ENCODE measurements at places on chromosomes 7 and 10.

DNA sequence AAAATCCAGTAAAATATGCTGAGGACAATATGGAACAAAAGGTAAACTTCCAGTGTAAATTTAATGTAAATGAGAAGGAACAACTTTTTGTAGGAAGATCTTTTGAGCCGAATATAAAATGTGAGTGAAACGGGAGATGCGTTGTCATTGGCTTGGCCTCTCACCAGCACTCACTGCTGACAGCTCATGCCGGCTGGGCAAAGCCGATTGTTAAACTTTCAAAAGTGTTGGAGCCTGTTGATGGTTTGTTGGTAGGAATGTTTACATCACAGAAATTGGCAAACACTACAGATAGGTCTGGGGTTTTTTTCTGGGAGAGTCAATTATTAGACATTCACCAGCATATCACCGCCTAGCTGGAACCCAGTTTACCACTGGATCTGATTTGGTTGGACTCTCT is 6.1 kb downstream of the PSTK start:
- DNase-seq = no peak

GRCh38 chr10:31669357-31669756 is 259.3 kb downstream of the ARHGAP12 start:
- DNase-seq = no peak

DNA sequence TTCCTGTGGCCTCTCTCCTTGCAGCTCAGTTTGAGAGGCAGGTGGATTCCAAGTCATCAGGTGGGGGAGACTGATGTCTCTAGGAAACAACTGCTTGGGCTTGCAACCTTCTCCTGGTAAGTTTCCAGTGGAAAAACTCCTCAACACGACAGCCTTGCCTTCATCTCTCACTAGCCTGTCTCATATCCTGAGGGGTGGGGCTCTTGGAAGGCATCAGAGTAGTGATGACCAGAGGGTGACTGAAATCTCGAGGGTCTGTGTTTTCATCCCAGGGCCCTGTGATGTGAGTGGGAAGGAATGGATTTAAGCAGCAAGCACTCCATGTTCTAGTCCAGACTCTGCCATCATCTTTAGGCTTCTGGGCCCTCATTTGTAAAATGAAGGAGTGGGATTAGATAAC is 107.0 kb downstream of the NRP1 start:
- no peak for DNase-seq

DNA sequence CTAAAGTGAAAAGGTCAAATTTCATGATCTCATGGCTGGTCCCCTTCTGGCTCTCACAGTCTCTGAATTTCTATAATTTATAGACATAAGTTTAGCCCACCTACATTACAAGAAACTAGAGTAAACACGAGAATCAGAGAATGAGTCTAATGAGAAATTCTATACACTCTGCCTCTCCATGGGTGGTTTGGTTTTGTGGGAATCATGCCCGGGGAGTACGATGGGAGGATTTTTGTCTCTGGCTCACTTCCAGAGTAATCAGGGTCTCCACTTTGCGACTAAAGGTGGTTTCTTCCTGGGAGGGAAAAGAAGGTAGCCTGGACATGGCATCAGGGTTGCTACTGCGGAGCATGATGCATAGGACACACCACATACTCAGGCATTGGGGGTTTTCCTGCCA is 69.7 kb downstream of the MRC1 start:
- no peak for DNase-seq

GRCh38 chr7:32070051-32070405 is 179 bp downstream of the PDE1C start:
- DNase-seq = no peak

DNA sequence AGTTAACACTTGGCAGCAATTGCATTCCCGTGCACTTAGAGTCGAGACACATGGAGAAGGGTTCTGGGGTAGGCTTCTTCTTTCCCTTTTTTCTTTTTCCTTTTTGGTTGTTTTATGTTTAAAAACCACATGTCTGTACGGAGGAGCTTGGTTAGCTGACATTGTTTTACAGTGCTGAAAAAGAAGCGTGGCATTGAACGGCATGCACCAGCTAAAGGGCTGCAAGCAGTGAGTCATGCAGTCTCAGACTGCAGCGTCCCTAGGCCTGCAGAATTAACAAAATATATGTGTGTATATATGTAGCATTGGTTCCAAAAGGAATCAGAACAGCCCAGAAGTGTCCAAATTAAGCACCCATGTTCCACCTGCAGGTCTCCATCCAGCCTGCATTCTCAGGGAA is 211.0 kb downstream of the TCF7L2 start:
- DNase-seq = no peak

DNA sequence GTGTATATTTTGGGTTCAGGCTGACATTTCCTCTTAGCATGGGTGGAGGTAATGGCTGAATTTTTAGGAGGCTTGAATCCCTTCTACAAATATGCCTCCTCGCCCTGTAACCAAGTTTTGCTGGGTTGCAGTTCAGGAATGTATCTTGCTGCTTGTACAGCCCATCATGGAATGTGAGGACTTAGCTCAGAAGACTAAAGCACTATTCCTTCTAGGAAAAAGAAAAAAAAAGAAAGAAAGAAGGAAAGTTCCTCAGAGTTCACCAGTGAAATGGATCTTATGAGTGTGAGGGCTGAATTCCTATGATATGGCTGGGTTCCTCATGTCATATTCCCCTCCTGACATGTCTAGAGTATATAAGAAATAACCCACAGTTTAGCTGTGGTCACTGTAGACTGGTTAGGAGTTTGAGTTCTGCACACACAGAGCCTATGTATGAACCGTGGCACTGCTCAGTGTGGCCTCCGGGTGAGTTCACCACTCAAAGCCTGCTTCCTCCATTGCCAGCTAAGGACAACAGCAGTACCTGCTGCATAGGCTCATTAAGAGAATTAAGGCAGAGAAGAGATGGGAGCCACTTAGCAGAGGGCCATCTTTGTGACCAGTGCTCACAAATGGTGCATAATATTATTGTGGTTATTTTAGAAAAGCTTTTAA is 114.0 kb downstream of the TACC2 start:
- DNase-seq = no peak

GRCh38 chr10:36671607-36672006 is 453.8 kb upstream of the ANKRD30A start:
- no peak for DNase-seq

- no peak for DNase-seq
Observed at GRCh38 chr7:531777-532176, 12.1 kb upstream of the PDGFA start.

GRCh38 chr7:123285076-123285700 is 85.4 kb upstream of the SLC13A1 start:
- DNase-seq = no peak

DNA sequence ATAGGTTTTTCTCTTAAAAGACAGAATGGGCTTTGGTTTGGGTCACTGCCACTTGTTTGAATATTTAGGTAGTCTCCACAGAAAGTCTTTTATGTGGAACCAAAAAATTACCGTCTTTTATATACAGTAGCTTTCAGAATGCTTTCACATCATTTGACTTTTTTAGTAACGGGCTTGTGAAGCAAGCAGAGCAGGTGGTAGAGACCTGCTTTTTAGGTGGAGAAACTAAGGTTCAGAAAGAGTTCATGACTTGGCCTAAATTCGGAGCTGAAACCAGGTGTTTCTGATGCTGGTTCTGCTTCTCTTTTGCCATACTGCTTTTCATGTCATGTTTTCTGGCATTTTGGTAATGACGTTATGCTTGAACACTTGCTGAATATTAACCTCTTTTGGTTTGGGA is 36.3 kb downstream of the GARS1 start:
- DNase-seq = no peak

- DNase-seq = no peak
Observed at GRCh38 chr10:215444-215843, 80.2 kb downstream of the ZMYND11 start.

DNA sequence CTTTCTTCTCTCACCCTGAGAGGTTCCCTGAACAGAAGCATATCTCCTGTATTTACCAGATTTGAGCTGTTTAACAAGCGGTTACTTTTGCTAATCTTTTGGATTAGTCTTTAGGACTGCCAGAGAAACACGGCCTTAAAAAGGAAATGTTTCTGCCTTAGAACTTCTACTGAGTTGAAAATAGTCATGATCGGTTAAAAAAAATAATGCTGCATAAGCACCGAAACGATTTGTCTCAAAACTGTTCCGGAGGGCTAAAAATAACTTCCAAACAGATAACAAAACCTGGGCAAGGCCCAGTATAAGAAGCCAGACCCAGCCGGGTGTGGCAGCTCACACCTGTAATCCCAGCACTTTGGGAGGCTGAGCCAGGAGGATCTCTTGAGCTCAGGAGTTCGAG is 43.3 kb upstream of the CYTH3 start:
- peak; percentile 82 for DNase-seq

DNA sequence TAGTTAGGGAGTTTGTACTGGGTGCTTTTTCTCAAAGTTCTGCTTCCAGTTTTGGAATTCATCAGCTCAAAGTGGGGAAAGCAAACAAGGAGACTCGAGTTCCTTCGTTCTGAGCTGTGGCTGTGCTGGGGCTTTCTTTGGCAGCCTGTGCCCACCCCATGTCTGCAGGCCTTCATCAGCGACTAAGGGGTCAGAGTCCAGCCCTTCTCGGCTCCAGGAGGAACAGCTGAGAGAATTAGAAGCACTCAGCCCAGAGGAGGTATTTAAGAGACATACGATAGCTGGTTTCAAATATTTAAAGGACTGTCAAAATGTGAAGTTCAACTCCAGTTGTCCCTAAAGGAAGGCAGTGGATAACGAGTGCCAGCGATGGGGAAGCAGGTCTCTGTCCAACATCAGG is 41.3 kb downstream of the SH3PXD2A start:
- no peak for DNase-seq

GRCh38 chr10:49649936-49650723 is 29.3 kb upstream of the C10orf53 start:
- DNase-seq = no peak

DNA sequence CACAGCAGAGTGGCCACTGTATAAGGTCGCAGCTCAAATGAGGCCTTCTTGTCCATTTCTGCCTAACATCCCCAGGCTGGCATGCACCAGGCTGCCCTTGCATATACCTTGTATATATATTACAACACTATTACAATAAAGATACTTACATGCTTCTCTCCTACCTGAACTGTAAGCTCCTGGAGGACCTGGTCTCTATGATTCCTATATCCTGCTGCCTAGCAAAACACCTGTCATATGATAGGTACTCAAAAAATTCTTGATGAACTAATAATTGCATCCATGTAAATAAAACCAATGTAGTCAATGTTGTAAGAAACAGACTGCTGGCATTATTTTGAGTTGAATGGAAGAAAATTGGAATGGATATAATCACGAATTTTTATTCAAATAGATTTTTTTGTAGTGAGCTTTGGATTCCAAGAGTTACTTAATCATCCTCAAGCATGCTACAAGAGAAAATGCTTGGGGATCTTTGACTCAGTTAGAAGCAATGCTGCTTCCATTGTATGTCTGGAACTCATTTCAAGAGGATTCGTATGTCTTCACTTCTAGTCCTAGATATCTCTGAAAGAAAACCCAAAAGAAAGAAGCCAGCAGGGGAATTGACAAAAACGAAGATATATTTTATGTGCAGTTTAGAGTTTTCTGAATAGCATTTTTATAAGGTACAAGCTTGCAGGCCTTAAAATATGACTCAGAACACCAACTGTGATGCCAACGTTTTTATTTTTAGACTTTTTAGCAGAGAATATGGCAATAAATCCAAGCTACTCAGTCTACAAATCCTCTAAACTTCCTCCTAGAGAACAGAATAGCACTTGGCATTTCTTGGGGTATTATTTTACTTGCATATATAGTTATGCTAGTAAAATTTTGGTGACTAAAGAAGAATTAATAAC is 53.1 kb downstream of the OSBPL3 start:
- no peak for DNase-seq

GRCh38 chr10:32980558-32981468 is 22.8 kb upstream of the ITGB1 start:
- DNase-seq = peak; percentile 77

GRCh38 chr10:123140164-123140982 is 4.6 kb downstream of the HMX3 start:
- no peak for DNase-seq

GRCh38 chr10:24901686-24902399 is 50.6 kb downstream of the PRTFDC1 start:
- peak; percentile 59 for DNase-seq

- DNase-seq = no peak
Observed at GRCh38 chr10:35508647-35509046, 96.5 kb upstream of the GJD4 start.

- DNase-seq = no peak
Observed at GRCh38 chr10:95384011-95384704, 93.4 kb upstream of the PDLIM1 start.

GRCh38 chr7:107115762-107116540 is 52.9 kb upstream of the HBP1 start:
- no peak for DNase-seq

DNA sequence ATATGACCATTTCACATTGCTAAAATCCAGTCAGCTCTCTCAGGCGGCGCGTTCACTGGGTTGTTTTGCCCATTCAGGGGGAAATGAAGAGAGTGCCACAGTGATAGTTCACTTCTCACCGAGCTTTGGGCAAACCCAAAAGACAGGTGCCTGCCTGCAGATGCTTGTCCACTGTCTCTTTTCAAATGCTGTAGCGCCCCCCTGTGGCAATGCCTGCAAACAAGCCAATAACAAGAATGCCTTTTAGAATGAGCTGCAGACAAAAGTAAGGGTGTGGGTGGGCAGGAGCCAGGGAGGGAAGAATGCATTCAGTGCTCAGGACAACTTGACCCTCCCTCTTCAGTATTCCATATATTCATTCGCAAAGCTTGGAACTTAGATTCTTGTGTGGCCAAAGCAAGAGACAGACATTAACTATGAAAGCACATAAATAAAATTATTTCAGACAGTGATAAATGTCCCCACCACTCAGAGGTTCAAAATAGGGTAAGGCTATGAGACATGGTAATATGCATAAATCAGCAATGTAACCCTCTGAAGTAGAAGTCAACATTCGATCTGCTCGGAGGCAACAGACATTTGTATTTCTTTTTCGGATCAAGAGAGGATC is 86.9 kb downstream of the JAZF1 start:
- DNase-seq = peak; percentile 40

GRCh38 chr7:121002048-121002756 is 13.7 kb downstream of the CPED1 start:
- no peak for DNase-seq

GRCh38 chr10:90319188-90319914 is 538.5 kb downstream of the HTR7 start:
- DNase-seq = peak; percentile 11

DNA sequence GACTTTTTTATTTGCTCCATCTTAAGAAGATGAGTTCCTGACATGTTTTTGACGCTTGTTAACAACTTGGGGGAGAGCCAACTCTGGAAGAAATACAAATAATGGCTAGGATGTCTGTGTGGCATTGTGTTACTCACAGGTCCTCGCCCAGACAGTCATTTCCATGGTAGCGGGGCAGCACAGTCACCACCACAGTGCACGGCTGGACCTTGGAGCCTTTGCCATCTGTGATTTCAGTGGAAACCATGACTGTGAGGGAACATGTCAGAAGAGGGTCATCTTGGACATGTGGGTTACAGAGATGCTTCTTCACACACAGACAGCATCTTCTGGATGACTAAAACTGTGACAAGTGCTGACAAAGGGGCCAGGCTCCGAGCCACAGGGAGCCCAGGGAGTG is 74.5 kb downstream of the PKD1L1 start:
- DNase-seq = no peak

- no peak for DNase-seq
Observed at GRCh38 chr7:105988276-105988675, 25.2 kb downstream of the CDHR3 start.
